Dorsolateral prefrontal cortex (tissue), 122 donors: ENCODE measurements at places on chromosomes 2 and 18. TPM values are rescaled to one million over a fixed set of nuclear protein-coding genes. Genes with fewer than 3 reads are reported as not detected.

The NTSR2 gene
- 15.6 TPM for total RNA-seq

The ACTG2 gene
- 0.42 TPM for total RNA-seq

DNA sequence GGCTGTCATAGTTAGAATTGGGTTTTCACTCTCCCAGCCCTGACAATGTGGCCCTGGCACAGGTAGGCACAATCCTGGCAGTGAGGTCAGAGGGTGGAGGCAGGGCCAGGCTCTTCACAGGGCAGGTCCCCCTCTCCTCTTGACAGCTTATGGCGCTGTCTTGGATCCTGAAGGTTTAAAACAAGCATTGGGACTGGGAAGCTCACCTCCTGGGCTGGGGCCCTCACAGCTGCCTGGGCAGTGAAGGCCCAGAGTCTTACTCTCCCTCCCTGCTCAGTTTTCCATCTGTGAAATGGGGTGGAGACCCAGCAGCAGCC, 23.3 kb downstream of the LBH start:
- DNase-seq, result no peak

- peak; percentile 55 for DNase-seq
These were observed at the start of gene RNF144A for GRCh38 chr2:6917071-6917760. RNF144A (plus strand) TSS chr2:6917412; CDS start chr2:6996927, 79,515 bp downstream.

The PIEZO2 gene
- 48.6 TPM for total RNA-seq

DNA sequence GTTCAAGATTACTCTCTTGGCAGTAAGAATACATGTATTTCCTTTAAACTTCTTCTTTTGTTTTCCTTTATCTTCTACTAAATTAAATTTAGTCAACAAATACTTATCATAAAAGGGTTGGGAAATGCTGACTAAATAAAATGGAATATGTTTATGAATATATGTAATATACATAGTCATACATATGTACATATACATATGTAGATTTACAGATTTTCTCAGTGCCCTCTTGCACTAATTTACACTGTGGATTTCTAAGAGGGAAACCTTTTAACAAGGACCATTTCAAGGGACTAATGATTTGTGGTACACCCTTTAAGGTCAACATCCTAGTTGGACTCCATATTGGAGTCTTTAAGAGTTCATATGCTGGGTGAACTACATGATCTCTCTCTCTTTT, 37.2 kb downstream of the FAM98A start:
- DNase-seq, result no peak

The REG1B gene
- not detected for total RNA-seq

The ABCG5 gene
- total RNA-seq, result 0.22 TPM

DNA sequence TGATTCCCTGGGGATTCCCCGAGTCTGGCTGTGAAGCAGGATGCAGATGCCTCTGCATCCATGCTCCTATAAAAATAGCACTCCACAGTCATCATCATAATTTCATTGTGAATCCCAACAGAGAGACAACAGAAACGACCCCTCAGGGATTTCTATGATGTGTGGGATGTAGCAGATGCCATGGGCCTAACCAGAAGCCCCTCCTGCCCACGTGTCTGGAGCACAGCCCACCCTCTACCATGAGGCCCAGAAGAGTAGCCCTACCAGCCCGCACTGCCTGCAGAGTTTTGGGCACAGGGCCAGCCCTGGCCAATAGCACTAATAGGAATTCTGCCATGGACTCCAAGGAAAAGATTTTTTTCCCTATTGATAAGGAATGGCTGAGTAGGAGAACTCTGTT, 66.6 kb downstream of the GYPC start:
- DNase-seq, result no peak

The TMEM18 gene
- 23.7 TPM for total RNA-seq

DNA sequence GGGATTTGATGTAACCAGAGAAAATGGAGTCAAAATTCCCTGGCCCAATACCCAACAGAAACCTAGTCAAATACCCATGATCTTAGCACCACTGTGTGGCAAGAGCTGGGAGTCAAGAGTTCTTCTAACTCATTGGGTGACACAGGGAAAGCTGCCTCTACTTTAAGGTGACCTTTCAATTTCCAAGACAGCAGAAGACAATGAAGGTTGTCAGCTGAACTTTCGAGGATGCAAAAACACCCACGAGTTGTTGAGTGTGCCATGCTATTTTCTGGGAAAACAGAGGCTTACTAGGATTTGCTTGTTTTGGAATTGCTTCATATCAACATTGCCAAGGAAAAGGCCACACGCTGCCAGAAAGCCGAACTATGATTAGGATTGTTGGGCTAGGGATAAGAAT, 61.6 kb upstream of the CYRIA start:
- DNase-seq, result no peak

The DQX1 gene
- 0.93 TPM for total RNA-seq

DNA sequence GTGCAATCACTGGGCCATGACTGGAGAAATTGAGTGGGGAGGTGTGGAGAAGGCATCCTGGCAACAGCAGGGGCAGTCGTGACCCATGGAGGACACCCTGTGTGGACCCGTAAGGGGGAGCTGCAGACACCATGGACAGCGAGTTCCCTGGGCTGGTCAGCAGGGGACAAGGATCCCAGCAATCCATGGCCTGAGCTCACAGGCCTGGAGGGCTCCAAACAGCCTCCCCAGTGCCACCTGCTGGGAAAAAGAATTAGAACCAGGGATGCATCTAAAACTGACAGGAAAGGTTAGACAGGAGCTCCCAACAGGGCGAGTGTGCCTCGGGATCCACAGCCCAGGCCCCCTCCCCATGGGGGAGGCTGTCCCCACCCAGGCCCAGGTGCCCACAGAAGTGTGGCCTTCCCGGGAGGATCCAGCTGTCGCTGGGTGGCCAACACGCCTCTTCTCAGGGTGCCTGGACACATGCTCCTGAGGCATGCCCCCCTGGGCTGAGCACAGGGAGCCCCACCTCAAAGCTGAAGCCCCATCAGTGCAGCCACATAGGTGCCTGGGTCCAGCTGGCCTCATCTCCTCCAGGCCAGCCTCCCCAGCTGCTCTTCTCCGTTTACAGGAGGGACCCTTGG, 20.5 kb upstream of the KIF1A start:
- peak; percentile 77 for DNase-seq

GRCh38 chr18:35749701-35750100, 168.2 kb downstream of the GALNT1 start:
- no peak for DNase-seq

DNA sequence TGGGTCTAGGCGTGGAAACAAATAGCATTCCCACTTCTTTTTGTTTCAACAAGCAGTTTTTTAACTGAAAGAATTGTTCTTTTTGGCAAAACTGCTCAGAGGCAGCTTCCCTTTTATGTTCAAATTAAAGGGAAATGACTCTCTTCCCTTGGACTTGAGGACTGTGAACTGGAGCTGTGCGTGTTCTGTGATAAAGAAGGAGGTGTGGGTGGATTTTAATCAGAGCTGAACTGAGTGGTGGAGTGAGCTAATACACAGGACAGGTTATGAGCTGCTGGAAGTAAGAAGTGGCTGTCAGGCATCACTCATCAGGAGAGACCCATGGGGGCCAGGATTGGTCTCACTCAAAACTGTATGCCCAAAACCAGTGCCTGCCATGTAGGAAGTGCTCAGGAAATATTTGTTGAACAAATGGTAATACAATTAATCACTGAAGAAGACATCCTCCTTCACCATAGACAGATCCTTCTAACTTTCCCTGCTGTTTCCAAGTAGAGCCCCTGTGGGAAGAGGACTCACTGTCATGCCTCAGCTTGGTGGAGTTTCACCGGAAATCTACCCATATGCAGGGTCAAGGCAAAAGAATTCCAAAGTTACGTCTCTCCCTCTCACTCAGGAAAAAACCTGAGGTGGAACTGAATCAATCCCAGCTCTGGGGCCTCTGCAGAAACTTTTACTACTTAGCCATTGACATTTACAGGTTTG, 55.9 kb downstream of the FEZ2 start:
- no peak for DNase-seq

The DNAH7 gene
- 13.3 TPM for total RNA-seq

DNA sequence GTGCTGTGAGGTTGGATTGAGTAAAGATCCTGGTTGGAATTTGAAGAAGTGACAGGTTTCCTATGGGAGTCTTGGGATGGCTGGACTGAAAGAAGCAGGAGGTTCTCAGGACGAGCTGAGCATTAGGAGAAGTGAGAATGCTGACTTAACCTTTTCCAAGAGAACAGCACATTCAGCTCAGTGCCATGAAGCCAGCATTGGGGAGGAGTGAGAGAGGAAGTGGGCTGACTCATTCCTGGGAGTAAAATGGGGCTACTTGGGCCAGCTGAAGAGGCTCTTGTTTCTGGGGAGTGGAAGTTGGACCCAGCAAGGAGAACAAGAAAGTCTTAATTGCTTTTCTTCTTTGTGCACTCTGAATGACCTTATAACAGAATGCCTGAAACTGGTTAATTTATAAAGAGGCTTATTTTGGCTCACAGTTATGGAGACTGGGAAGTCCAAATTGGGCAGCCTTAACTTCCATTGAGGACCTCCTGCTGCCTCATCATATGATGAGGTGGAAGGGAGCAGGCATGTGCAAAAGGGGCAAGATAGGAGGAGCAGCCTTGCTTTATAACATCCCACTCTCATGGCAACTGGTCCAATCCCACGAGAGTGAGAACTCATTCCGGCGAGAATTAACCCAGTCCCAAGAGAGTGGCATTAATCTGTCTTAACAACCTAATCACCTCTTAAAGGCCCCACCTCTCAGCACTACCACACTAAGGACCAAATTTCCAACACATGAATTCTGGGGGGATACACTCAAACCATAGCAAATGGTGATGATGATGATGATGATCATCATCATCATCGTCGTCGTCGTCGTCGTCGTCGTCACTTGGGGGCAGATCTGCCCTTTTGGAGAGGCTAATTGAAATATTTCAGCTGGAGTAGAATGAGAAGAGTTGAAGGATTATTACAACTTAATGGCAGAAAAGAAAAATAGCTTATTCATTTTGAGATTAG, 26.1 kb downstream of the DGUOK start:
- no peak for DNase-seq

- DNase-seq, result no peak
These were observed 61.0 kb upstream of the TMEM87B start for GRCh38 chr2:111994042-111994441.

- no peak for DNase-seq
These were observed 273.8 kb downstream of the AGPS start for GRCh38 chr2:177666408-177666807.

The RBM44 gene
- 1.8 TPM for total RNA-seq

DNA sequence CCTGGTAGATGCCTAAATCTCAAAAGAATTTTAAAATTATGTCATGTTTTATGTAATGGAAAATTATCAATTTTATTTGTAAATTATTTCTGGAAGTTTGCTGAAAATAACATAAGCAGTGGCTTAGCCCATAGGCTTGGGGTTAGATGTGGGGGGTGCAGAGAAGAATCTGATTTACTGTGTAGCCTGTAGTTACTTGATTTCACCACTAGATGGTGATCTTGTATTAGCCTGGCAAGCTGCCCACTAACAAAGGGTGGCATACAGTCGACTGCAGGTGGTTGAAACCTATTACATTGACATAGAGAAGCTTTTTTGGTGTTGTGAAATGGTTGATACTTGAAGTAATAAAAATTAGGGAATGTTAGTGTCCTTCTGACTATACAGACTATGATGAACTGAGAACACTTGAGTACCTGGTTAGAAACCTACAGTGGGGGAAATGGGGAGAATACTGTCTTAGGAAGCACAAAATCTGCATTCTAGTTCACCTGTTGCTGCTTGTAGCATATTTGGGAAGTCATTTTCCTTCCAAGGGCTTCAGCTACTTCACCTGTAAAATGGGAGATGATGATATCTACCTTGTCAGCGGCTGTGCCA, 191.0 kb upstream of the LHCGR start:
- no peak for DNase-seq

The TEX51 gene
- total RNA-seq, result not detected

The PFN4 gene
- total RNA-seq, result 0.94 TPM

- no peak for DNase-seq
These were observed 287.8 kb upstream of the SETBP1 start for GRCh38 chr18:44392933-44393332.

DNA sequence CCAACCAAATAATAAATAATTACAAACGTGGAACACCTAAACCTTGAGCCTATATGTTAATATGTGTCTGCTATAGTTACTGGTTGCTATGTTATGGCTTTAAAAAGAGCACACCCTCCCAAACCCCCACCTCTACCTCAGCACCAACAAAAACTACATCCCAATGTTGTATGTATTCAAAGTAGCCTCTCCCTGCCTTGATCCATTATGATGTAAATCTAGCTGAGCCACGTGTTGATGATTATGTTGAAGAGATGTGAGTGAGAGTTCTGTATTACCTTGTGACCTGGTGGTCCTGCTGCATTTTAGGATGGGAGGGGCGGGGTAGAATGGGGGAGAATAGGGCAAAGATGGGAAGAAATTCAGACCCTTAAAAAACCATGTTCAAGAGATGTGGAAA, 4.8 kb downstream of the MFSD6 start:
- no peak for DNase-seq

- peak; percentile 47 for DNase-seq
These were observed 10.4 kb upstream of the MAP3K2 start for GRCh38 chr2:127398239-127398590.

GRCh38 chr2:136008205-136008865, 22.9 kb upstream of the DARS1 start:
- no peak for DNase-seq

DNA sequence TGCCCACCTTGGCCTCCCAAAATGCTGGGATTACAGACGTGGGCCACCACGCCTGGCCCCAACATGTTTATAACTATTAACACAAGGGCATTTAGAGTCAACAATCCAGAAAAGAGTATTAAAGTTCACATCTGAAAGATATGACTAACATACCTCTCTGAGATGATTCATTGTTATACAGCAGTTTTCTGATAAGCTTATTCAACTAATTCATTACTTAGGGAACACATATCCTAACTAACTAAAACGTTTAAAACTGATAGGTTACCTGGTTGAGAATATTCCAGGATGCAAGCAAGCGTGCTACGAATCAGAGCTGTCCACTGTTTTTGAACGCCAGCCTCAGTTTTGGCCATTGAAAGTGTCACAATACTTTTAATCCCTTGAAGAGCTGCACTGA, 34.0 kb upstream of the STRN start:
- DNase-seq, result no peak

The LRRFIP1 gene
- 87.8 TPM for total RNA-seq

DNA sequence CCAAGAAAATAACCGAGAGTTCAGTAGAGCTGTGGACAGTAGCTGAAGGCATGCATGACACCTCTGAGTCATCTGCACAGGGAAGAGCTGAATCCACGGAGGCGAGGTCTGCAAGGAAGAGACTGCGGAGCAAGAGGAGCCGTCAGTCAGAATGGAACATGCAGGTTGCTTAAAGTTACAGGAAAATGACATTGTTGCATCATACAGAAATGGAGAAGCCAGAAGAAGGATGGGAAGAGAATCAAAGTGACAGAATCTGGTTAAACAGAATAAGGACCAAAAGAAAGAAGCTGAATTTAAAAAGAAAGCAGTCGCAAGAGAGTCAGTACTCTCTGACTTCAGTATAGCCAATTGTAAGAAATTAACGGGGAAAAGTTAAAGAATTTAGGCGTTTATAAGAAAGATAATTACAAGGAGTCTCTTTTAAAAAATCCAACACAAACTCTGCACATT, 533.8 kb downstream of the ADCYAP1 start:
- DNase-seq, result no peak

GRCh38 chr18:46731316-46731715, 25.5 kb downstream of the ST8SIA5 start:
- no peak for DNase-seq

GRCh38 chr2:99692785-99693184, 203.0 kb upstream of the REV1 start:
- no peak for DNase-seq
